ENCODE measurements at places on chromosomes 6 and 20. TPM values are rescaled to one million over a fixed set of nuclear protein-coding genes. Genes with fewer than 3 reads are reported as not detected.
A peak's percentile ranks its signal among the peaks of the same experiment; 100 is the strongest.

GRCh38 chr6:85424981-85425380, 24.9 kb upstream of the NT5E start:
- DNase-seq = no peak

DNA sequence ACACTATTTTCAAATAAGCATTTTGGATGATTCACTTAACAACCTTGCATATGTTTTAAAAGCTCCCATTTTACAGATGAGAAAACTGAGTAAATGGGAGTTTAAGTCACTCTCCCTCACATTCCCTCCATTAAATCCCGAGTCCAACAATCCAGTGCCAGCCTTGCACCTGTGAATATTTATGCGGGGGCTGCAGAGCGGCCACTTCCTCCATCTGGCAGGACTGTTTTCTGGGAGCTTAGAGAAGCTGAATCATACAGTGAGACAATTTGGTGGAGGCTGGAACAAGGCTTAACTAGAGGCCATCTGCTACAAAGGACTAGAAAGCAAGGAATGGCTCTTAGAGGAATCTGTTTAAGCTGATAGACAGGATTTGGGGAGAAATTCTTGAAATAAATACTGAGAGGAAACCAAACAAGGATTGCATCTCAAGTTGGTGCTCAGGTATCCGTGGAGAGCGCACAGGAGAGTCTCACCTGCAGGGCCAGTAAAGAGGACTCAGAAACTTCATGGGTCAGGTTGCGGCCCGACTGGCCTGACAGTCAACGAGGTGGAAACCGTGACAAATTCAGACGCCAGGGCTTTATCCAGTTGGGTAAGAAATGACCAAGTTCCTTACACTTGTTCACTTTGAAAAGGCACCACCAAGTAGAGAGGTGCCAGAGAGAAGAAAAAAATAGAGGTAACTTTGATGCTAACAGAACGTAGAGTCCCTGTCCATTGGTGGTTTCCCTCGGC, 478.5 kb downstream of the QKI start:
- DNase-seq = no peak

- peak; percentile 89 for DNase-seq
Measured at GRCh38 chr6:99393698-99394531, at the start of gene COQ3. COQ3 (minus strand) TSS chr6:99394195; CDS start chr6:99394179, 16 bp downstream.

- no peak for DNase-seq
Measured at GRCh38 chr20:52160621-52161204, 30.9 kb downstream of the ZFP64 start.

Gene SPEF1
- 0.26 TPM for total RNA-seq

- DNase-seq = no peak
Measured at GRCh38 chr6:31528821-31529328, at the start of gene MCCD1. MCCD1 (plus strand) TSS chr6:31528962; CDS start chr6:31529015, 53 bp downstream.

Gene SLC17A3
- total RNA-seq = not detected

GRCh38 chr6:155162682-155163081, 101.1 kb upstream of the CLDN20 start:
- DNase-seq = no peak

GRCh38 chr20:38927902-38928578, 1.8 kb downstream of the FAM83D start:
- no peak for DNase-seq

DNA sequence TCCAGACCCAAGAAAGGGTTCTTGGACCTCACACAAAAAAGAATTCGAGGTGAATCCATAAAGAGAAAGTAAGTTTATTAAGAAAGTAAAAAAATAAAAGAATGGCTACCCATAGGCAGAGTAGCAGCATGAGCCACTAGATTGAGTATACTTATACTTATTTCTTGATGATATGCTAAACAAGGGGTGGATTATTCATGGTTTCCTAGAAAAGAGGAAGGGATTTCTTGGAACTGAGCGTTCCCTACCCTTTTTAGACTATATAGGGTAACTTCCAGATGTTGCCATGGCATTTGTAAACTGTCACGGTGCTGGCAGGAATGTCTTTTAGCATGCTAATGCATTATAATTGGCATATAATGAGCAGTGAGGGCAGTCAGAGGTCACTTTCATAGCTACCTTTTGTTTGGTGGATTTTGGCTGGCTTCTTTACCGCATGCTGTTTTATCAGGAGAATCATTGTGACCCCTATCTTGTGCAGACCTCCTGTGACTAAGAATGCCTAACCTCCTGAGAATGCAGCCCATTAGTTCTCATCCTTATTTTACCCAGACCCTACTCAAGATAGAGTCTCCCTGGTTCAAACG, 44.3 kb downstream of the TENT5A start:
- peak; percentile 70 for DNase-seq

DNA sequence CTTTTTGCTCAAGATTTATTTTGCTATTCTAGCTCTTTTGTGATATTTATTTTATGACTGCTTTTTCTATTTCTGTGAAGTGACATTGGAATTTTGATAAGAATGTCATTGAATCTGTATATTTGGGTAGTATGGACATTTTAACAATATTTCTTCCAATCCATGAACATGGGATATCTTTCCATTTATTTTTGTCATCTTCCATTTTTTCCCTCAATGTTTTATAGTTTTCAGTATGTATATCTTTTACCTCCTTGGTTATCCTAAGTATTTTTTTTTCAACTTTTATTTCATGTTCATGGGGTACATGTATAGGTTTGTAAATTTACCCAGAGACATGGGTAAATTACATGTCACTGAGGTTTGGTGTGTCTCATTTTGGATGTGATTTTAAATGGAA, 74.1 kb upstream of the PREP start:
- DNase-seq = no peak

Gene SIRPD
- not detected for total RNA-seq

DNA sequence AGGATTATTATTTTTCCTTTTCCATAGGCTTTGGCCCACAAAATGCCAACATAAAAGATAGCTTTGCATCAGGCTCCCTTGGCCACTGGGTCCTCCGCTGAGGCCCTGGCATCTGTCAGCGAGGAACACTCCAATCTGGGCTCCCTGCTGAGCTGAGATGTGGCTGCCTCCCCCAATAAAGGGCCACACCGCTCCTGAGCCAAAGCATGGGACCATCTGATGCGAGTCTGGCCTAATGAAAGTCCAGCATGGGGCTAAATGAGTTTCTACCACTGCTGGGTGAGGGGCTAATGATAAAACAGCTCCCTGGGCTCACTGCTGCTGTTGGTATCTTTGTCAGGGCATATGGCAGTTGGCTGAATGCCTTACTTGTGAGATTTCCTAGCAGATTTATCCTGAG, 817.5 kb upstream of the SLC35B3 start:
- DNase-seq = no peak

GRCh38 chr20:20439602-20440190, 71.8 kb downstream of the INSM1 start:
- no peak for DNase-seq

DNA sequence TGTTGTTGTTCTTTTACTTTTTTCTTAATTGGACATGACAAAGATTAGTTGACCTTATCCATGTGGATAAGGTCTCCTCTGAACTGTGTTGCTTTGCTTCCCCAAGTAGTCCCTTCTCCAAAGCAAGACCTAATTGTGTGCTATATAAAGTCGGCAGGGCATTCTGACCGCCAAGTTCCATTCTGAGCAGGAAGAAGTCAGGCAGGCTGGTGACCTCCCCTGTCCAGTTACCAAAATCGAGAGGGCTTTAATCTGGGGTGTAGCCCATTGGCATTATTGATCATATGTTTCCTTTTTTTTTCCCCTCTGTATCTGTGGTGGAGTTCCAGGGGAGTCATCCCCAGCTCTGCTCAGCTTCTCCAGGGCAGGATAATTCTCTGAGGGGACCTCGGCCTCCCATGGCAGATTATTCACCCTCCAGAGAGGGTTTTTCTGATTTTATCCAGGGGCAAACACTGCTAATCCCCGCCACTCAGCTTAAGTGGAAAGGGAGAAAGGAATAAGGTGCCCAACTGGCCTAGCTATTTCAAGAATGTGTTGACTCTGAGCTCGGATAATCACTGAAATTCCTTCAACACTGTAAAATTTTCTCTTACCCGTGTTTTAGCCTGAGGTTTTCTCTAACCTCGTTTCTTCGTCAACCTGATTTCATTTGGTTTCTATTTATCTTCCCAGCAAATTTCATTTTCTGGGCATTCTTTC, 71.8 kb upstream of the L3MBTL3 start:
- DNase-seq = no peak

DNA sequence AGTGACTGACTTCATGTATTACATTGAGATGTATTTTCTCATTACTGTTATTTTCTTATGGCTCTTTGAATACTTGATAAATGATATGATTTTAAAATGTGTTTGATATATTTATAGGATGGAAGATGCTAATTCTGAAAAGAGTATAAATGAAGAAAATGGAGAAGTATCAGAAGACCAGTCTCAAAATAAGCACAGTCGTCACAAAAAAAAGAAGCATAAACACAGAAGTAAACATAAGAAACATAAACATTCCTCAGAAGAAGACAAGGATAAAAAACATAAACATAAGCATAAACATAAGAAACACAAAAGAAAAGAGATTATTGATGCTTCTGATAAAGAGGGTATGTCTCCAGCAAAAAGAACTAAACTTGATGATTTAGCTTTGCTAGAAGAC, 47.5 kb downstream of the FAM217A start:
- DNase-seq = no peak

- peak; percentile 94 for DNase-seq
Measured at GRCh38 chr6:133644892-133645619, 243.9 kb upstream of the TCF21 start.

Gene FBXO9
- 82.5 TPM for total RNA-seq

Gene PM20D2
- 37.2 TPM for total RNA-seq

- DNase-seq = no peak
Measured at GRCh38 chr6:165186441-165187205, 122.8 kb downstream of the C6orf118 start.

Gene GGTLC1
- total RNA-seq = not detected
